ENCODE measurements at places on chromosomes 6 and 20.

GRCh38 chr6:158009114-158009891, 27.6 kb downstream of the SYNJ2 start:
- DNase-seq: peak; percentile 84

- peak; percentile 67 for DNase-seq
These were observed 9.4 kb upstream of the CCN2 start for GRCh38 chr6:131960371-131961133.

DNA sequence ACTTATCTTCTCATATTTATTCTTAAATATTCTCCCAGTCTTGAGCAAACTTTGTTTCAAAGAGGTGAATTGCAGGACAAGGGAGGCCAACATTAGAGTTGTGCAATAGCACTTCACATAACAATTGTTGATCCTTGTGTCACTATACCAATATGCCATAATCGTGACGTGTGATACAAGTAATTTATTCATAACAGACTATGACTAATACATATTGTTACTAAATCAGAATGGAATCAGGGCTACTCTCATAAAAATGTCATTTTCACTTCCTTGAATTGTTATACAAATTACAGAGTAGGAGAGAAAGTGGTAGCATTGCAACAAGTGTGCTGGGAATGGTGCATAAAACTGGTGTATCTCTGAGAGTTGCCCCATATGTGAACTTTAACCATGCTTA, 37.2 kb upstream of the PLCB1 start:
- DNase-seq: peak; percentile 42

DNA sequence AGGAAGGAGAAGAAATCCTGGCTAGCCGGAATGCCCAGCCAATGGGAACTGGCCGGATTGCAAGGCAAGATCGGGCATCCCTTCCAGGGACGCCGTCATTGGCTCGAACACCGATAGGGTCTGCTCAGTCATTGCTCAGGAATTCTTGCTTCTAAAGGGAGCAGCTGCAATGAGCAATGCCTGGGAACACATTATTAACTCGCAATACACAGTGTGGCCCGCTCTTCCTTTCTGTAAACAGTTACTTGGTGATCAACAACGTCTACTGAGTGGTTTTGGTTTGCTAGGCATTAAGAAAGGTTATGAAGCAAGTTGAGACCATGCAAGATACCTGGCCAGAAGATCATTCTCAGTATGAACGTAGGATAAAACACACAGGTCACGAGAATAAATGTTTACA, 165.4 kb upstream of the CITED2 start:
- peak; percentile 81 for DNase-seq

DNA sequence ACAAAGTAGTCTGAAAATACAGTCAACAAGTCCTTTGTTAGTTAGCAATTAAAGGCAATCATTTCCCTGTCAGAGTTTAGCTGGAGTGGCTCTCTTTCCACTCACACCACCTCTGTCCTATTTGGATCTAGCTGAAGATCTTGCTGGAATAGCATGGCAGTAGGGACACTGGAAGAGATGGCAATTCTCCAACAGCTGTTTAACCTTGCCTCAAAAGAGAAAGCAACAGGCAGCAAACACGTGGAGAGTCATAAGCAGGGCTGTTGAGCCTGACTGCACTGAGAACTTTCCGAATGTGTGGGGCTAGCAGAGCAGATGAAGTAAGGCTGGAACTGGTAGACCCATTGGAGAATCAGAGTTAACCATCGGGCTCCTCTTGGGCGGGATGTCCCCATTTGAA, 38.0 kb upstream of the PRSS35 start:
- no peak for DNase-seq

GRCh38 chr20:35226884-35227681, 593 bp downstream of the MMP24 start:
- DNase-seq: peak; percentile 76

DNA sequence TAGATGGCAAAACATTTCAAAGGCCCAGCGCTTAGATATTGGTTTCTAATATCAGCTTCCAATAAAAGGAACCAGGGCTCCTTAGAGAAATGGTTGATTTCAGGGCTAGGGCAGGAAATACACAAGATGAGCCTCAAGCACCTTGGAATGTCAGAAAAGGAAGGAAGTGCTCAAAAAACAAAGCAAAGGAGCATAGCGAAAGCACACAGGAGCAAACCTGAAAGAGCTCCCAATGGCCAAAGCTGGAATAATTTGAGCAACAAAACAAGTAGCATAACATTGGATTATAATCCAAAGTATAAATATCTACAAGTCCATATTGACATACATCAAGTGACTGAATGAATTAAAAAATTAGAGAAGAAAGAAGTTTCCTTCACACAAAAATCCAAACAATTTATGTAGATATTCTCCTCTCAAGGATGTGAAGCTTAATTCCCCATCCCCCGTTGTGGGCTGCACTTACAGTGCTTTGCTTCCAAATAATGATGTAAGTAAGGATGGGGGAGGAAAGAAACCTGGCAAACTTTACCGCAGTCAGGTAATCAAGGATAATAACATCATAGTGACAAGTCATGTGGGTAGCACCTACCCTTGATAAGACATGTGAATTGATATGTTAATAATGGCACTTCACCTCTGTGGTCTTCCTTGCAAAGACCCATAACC, 132.9 kb upstream of the DST start:
- no peak for DNase-seq

- peak; percentile 67 for DNase-seq
These were observed 106.5 kb upstream of the TRAF3IP2 start for GRCh38 chr6:111711984-111712752.

GRCh38 chr20:982754-983153, 19.4 kb downstream of the RSPO4 start:
- DNase-seq: no peak

GRCh38 chr6:134357022-134357487, 39.1 kb upstream of the SGK1 start:
- DNase-seq: no peak

- no peak for DNase-seq
These were observed 44.5 kb upstream of the VSX1 start for GRCh38 chr20:25126204-25127029.

- no peak for DNase-seq
These were observed 15.0 kb downstream of the SLC22A16 start for GRCh38 chr6:110461376-110461775.

DNA sequence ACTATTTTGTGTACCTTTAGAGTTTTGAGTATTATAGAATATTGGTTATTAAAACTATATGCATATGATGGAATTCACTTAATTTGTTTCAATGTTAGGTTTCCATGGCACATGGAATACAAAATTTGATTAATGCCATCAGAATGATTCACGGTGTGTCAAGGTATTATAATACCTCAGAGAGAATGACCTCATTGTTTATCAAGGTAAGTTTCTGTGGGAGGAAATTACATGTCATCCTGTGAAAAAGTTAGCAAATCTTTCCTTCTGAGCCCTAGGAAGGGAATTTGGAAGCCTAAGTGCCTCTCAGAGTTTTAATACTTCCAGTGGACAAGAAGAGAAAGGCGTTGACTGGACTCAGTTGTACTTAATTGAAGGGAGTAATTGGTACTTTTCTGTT, 40.8 kb downstream of the DNAH8 start:
- no peak for DNase-seq

DNA sequence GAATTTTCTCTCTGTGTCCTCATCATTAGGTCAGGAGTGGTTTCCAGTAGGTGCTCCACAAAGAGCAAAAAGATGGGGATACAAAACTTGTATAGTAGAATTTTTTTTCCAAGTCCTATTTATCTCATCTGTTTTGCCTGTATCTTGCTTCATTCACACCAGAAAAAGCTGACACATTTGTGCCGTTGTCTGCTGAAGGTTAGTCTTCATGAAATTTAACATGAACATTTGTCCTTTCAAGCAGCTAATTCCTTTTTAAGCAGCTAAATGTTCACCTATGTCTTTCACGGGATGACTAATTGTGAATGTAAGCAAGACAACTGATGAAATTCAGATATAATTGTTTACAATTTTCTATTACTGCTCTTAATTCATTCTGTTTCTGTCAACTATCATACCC, 83.8 kb downstream of the ATXN1 start:
- DNase-seq: no peak

GRCh38 chr20:19887556-19888268, 129.4 kb upstream of the NAA20 start:
- DNase-seq: no peak

DNA sequence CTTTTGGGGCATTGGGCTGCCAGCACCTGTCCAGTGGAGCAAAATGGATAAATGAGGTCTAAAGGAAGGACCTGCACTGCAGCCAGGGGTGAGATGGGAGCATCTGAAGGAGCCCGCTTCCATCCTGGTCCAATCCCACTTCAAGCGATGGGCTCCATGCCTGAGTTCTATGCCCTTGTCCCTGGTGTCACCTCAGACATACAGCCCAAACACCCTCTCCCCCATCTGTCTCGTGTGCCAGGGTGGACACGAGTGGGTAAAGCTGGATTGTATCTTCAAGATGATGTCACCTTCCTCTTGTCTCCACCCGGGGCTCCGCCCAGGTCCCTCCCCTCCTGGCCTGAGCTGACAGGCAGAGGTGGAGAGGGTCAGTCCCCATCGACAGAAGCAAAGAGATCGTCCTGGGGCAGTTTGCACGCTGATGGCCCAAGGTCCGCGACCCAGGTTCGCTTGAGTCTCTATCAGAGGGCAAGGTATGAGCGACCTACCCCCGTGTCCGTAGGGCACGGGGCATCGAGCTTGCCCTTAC, 544 bp downstream of the SMIM29 start:
- DNase-seq: peak; percentile 59

GRCh38 chr6:43284991-43285781, 12.9 kb upstream of the SLC22A7 start:
- no peak for DNase-seq

DNA sequence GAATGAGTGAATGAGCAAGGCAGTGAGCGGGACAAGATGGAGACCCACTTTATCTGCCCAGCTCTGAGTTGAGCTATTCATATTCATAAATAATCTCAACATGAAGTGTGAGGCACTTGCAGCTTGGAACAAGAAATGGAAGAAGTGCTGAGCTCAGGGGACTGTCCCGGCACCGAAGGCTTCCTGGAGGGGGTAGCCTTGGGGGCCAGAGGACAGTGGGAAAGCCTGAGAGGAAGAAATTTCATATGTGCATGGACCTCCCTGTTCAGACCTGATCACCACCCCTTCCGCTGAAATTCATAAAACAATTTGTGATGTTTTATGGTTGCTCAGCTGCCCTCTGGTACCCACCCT, 103.2 kb downstream of the TOX2 start:
- no peak for DNase-seq

DNA sequence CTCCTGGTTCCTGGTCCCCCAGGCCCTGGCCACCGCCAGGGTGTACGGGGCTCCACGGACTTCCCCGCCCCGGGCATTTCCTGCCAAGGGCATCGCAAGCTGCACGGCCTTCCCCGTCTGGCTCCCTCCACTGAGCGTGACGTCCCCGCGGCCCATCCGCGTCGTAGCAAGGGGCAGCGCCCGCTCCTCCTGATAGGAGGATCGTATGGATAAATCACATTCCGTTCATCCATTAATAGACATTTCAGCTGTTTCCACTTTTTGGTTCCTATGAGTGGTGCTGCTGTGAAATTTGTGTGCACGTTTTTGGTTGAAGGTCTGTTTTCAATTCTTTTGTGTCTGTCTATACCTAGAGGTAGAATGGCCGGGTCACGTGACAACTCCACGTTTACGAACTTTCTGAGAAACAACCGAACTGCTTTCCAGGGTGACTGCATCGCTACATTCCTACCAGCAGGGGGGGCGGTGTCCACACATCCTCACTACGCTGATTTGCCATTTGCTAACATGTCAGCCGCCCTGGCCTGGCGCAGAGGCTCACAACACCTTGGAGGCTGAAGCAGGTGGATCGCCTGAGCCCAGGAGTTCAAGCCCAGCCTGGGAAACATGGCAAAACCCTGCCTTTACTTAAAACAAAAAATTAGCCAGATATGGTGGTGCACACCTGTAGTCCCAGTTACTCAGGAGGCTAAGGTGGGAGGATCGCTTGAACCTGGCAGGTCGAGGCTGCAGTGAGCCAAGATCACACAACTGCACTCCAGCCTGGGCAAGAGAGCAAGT, 37.7 kb downstream of the KCNQ2 start:
- DNase-seq: peak; percentile 66

DNA sequence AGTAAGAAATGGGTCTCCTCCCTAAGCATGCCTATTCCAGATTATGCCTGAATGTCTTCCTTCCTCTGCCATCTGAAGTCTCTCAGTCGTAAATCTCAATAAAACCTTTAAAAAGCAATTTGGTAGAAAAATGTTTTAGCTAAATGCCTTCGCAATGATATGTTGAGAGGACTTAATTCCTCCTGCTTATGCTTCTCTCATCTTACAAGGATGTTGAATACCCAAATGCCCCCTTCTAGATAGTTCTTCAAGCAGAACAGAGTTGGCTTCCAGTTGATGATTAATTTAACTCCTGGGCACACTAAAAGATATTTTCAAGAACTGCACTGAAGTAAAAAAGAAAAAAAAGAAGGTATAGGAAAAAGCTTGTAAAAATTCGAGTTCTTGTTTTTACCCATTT, 275.0 kb upstream of the SPTLC3 start:
- DNase-seq: no peak

GRCh38 chr20:40462566-40462965, 226.5 kb downstream of the MAFB start:
- no peak for DNase-seq

GRCh38 chr20:10707068-10707467, 33.3 kb upstream of the JAG1 start:
- no peak for DNase-seq

- DNase-seq: peak; percentile 88
These were observed 334.1 kb upstream of the CITED2 start for GRCh38 chr6:139708337-139709199.

DNA sequence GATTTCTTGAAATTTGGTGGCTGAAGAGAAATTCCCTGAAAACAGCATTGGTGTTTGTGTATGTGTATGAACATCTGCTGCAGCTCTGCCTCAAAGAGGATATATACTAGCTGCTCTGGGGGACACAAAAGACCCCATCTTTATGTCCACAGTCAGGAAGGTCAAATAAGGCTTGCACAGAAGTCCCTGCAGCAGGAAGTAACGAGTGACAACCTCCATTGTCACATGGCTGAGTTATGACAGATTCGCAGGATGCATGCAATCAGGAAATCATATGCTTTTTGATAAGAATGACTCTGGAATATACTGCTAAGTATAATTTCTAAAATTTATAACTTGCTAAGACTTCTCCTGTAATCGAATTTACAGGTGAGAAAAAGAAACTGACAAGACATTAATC, 225.9 kb upstream of the CST7 start:
- DNase-seq: no peak

- no peak for DNase-seq
These were observed 73.2 kb upstream of the CNKSR3 start for GRCh38 chr6:154583546-154584188.

DNA sequence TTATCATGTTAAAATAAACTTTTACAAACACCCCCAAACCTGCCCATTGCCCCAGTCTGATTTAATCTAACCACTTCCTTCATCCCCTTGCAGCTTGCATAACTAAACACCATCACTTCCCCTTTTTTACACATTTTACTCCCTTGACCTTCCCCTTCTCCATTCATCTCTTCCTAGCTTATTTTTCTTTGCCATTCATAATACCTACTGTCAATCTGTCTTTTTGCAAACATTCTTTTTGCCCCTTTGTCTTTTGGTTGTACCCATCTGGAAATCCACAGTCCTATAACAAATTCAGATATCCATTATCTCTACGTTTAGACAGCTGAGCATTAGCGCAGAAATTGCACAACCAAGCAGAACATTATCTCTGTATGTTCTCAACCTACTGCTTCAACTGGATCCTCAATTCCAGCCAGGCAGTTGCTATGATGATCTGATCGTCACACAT, 51.2 kb downstream of the C6orf52 start:
- DNase-seq: no peak

GRCh38 chr6:90106449-90106848, 190.2 kb downstream of the BACH2 start:
- DNase-seq: no peak

GRCh38 chr6:163415620-163416556, 1.4 kb downstream of the QKI start:
- DNase-seq: peak; percentile 86

All from adipocyte (in vitro differentiated cells).